ENCODE measurements at places on chromosomes 7 and 10.

- no peak for DNase-seq
Observed at GRCh38 chr7:140214075-140214684, 37.4 kb upstream of the KDM7A start.

- DNase-seq, result no peak
Observed at GRCh38 chr7:122867471-122867980, 18.7 kb downstream of the CADPS2 start.

GRCh38 chr10:28906415-28906814, 229.1 kb downstream of the BAMBI start:
- no peak for DNase-seq

GRCh38 chr7:134255814-134256213, 60.9 kb downstream of the SLC35B4 start:
- DNase-seq, result no peak

GRCh38 chr10:46520941-46521340, 35.5 kb downstream of the GPRIN2 start:
- DNase-seq, result no peak

GRCh38 chr7:132125096-132125495, 451.2 kb downstream of the PLXNA4 start:
- no peak for DNase-seq

GRCh38 chr7:20114468-20114867, 102.7 kb downstream of the MACC1 start:
- DNase-seq, result no peak

- DNase-seq, result no peak
Observed at GRCh38 chr10:10462151-10462941, 555.3 kb upstream of the CELF2 start.
